Stimulated activated CD8-positive, alpha-beta memory T cell treated with anti-CD3 and anti-CD28 coated beads, Interleukin-7, amount 100 ng/mL, for 1 hour (primary cell): ENCODE measurements at places on chromosomes 12 and 14.
A peak's percentile ranks its signal among the peaks of the same experiment; 100 is the strongest.

- no peak for DNase-seq
These were observed 32.9 kb downstream of the DMAC2L start for GRCh38 chr14:50344876-50345563.

GRCh38 chr12:52157566-52158150 lies 34.2 kb downstream of the KRT80 start:
- DNase-seq = no peak

DNA sequence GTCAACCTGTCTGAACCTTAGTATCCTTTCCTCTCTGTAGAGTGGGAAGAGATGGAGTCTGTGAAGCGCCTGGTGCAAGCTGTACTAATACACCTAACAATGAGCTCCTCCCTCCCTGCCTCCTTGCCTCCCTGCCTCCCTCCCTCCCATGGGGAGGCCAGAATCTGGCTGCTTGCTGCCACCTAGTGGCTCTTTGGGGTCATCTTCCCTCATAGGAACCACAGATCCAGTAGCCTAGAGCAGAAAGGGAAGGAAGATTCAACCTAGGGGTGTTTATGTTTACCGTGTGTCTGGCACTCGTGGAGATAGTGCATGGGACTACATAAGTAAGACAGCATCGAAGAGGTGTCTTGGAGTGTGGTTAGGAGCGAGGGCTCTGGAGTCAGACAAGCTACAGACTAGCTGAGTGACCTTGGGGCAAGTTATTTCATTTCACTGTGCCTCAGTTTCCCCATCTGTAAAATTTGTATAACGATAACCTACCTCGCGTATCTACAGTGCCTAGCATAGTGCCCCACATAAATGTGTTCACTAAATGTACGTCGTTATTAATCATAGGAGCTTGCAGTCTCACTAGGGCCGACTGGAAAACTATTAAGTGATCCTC lies 35.5 kb upstream of the TSPAN9 start:
- DNase-seq = no peak

GRCh38 chr12:63779498-63780481 lies at the start of gene RXYLT1:
Gene RXYLT1 (plus strand): TSS chr12:63779909. CDS start chr12:63779961, 52 bp downstream.
- DNase-seq = peak; percentile 71

GRCh38 chr14:88140874-88141273 lies 135.9 kb downstream of the GPR65 start:
- no peak for DNase-seq

DNA sequence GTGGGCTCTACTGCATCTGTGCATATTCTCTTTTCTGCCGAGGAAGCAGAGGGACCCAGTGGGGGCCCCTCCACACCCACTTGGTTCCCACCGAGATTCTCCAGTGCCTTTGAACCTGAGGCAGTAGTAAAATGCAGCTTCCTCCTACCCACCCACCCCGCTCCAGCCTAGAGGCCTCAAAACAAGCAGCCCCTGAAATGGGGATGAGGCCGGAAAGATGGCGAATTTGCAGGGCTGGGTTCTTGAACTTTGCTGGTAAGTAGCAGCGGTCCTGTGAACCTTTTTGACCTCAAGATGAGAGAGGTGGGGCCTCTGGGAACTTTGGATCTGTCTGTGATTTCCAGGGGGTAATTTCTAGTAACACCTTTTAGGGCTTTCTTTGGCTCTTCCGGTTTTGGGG lies 15.4 kb downstream of the PLEKHG3 start:
- no peak for DNase-seq

DNA sequence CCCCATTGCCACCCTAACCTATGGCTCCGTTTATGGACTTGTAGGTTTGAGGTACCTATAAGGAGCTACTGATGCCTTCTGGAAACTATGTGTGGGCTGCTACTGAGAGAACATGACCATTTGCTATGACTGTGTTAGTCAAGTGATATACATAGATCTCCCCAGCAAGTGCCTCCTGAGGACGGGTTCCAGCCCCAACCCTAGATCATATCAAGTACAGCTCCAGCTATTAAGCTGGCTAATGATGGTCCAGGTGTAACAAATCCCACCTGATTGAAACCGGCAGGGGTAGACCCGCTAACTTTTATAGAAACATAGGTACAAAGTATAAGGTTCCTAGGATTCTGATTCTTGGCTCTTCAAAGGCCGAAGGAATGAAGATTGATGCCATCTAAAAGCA lies 23.7 kb downstream of the NINJ2 start:
- DNase-seq = no peak

GRCh38 chr12:104991565-104992128 lies 5.5 kb downstream of the NOPCHAP1 start:
- DNase-seq = no peak

- no peak for DNase-seq
These were observed 7.9 kb upstream of the CRIP2 start for GRCh38 chr14:105466531-105467248.

GRCh38 chr14:24114532-24115421 lies at the start of the genes DCAF11 and NRL:
Gene DCAF11 (plus strand): TSS chr14:24114777. CDS start chr14:24115595, 818 bp downstream.
Gene NRL (minus strand): TSS chr14:24114949. CDS start chr14:24082848, 32,101 bp downstream.
- peak; percentile 94 for DNase-seq

DNA sequence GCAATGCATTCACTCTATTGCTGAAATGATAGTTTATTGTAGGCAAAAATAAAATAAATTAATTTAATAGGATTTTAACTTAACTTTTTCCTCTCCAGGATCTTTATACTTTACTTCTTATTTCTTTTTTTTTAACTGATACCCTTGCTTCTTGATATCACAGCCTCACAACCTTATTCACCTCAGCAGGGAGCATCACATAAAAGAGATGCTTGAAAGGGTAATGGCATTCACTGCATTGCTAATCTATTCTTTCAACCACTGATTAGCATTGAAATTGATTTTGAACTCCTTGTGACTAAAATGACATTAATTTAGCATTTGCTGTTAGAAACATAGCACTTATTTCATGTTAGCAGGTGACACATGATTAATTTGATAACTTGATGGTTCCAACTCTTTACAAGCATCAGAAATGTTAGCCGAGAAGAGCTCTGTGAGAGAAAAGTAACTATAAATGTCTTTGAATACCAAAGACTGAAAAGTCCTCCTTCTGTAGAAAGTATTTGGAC lies 689.5 kb upstream of the MGAT4C start:
- no peak for DNase-seq

- DNase-seq = no peak
These were observed 54.5 kb upstream of the MAX start for GRCh38 chr14:65156568-65157366.

GRCh38 chr12:123532019-123532418 lies 1.5 kb downstream of the RILPL1 start:
- no peak for DNase-seq

DNA sequence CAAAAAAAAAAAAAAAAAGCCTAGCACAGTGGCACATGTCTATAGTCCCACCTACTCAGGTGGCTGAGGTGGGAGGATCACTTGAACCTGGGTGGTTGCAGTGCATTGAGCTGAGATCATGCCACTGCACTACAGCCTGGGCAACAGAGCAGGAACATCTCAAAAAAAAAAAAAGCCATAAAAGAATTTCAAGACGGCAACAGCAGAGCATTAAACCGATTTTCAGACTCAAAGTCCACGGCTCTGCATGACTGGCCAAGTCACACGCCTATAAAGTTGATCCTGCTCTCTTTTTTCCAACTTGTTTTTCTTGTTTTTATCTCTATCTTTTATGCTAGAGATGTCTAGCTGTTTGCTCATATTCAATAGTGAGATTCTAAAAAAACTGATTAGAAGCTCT lies 45.3 kb downstream of the FBXO34 start:
- DNase-seq = no peak

GRCh38 chr12:2268471-2269286 lies 215.9 kb downstream of the CACNA1C start:
- no peak for DNase-seq

- no peak for DNase-seq
These were observed 91.8 kb downstream of the ITPK1 start for GRCh38 chr14:93023802-93024434.

DNA sequence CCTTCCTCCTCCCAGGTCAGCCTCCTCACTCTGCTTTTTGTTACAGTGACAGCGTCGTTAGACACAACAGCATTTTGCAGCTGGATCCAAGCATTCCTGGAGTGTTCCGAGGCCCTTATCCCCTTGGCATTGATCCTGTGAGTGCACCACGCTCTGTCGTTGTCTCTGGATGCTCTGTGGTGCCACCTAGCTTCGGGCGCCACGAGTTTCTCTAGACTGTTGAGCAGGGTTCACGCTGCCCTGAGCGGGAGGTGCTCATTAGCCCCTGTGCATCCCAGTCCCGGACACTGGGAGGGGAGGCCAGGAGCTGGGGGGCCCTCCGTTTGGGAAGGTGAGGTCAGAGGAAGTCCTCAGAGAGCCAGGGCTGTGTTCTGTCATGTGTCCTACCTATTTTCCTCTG lies 17.3 kb upstream of the DNAH10 start:
- no peak for DNase-seq

GRCh38 chr12:113889891-113890581 lies 76.1 kb downstream of the RBM19 start:
- DNase-seq = no peak

- DNase-seq = no peak
These were observed 237.9 kb downstream of the PAWR start for GRCh38 chr12:79452906-79453305.

- DNase-seq = no peak
These were observed 3.6 kb downstream of the LRRC74A start for GRCh38 chr14:76829650-76830421.

GRCh38 chr14:70847406-70848090 lies 38.2 kb upstream of the MAP3K9 start:
- no peak for DNase-seq

DNA sequence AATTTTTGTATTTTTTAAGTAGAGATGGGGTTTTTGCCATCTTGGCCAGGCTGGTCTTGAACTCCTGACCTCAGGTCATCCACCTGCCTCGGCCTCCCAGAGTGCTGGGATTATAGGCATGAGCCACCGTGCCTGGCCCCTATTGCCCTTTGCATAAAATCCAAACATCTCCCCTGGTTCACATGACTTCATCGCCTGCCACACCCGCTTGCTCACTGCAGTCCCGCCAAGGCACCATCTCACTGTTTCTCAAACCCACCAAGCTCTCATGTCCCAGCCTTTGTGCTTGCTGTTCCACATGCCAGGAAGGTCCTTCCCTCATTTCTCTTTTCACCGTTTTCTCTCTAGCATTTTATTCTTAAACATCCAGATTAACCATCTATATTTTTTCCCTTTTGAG lies 9.7 kb downstream of the RHOF start:
- DNase-seq = no peak

DNA sequence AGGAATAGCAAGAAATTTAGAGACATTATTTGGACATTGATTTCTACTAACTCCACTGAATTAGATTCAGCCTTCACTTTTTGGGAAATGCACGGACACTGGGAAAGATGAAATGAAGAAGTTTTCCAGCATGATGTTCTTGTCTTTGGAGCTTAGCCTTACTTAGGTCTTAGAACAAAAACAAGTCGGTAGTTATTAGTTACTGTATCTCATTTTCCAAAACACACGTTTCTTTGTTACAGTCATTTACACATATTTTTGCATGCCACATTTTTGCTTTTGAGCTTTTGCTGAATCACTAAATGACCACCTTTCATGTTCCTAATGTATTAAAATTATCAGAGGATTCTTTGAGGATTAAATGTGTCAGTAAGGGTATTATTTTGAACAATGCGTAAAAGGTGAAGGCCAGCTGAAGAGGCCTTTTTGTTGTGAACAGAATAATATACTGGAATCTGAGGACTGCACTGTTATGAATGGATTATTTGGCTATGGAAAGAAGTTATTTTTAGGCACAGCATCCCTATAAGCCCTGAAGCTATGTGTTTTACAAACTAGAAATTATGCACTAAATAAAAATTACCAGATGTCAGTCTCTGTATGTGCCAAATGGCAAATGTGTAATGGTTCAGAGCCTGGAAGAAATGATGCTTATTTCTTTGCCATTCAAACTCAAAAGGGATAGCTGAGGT lies 138.2 kb downstream of the SRGAP1 start:
- no peak for DNase-seq

- DNase-seq = no peak
These were observed 27.1 kb downstream of the DIO3 start for GRCh38 chr14:101588286-101588975.

DNA sequence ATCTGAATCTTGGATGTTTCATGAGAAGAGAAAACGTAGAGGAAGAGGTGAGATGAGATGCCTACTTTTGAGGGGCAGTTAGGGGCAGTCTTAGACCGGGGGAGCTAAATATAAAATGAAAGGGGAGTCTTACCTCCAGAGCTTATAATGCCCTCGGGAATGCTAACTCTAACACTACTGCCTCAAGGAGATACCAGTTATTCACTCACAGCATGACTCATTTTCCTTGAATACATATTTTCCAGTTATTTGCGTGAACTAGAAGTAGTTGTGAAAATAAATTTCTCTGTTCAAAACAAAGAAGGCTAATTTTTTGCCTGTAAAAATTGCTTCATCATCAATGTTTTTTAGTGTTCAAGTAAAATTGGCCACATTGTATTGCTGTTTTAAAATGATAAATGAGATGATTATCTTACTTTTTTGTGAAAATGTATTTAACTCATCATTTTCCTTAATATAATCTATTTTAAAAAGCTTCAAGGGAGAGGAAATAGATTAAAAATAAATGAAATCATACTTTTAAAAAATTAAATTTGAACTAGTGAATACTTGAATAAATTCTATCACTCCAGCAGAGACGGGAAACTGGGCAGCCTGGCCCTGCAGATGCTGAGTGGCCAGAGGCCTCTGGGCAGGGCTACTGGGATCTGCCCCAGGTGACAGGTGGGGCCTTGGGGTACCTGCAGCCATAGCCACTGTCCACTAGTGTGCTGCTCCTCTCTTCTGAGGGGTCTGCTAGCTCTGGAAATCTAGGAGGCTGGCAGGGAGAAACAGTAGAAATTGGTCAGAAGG lies 339.3 kb downstream of the EGLN3 start:
- DNase-seq = no peak

GRCh38 chr14:104187931-104188726 lies 49.7 kb downstream of the KIF26A start:
- no peak for DNase-seq

- DNase-seq = no peak
These were observed 34.6 kb downstream of the PTPRR start for GRCh38 chr12:70885956-70886355.

DNA sequence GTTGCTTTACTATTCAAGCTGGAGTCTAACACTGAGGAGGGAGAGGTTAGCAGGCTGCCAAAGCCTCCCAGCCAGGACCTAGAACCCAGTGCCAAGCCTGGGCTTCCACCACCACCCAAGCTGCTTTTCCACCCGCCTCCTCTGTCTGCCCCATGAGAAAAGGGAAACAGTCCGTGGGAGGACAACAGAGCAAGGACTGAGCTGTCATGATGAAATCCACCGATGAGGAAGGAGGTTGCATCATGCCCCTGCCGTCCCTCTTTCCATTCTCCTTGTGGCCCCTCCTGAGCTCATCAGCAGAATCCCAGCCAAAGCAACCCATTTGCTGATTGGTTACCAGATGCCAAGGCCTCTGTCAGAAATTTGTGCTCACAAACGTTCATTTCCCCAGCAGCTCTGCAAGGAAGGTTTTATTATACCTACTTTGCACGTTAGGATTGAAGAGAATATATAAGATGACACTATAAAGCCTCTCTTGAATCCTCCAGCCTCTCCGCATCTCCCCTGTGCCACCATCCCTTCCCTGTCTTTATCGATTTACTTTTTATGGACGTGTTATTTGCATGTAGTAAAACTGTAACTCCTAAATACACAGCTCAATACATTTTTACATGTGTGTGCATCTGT lies 6.3 kb upstream of the SERPINA1 start:
- DNase-seq = no peak

- no peak for DNase-seq
These were observed 15.7 kb upstream of the TMEM119 start for GRCh38 chr12:108613548-108613947.
